SK-N-MC (cell line): ENCODE measurements at places on chromosomes 5 and 9.

DNA sequence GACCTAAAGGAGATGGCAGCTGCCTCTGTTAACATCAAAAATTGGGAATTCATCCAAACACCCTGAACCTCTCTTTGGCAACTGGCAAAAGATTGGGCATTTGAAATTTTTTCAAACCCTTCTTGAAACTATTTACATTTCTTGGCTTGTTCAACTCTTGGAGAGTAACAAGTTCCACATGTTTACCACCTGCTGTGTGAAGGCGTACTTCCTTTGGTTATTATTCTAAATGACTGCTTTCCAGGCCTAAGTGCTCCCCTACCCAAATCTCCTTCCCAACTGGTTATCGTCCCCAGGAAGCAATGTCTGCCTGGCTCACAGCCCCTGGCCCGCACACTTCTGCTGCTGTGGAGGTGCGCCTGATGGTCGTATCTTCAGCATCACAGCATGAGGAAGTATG lies 422.7 kb downstream of the DMAC1 start:
- DNase-seq: peak; percentile 89

GRCh38 chr9:23258569-23258968 lies 567.5 kb downstream of the ELAVL2 start:
- DNase-seq: no peak

GRCh38 chr5:76535577-76535976 lies 87.6 kb downstream of the F2RL2 start:
- no peak for DNase-seq

GRCh38 chr5:58085800-58086199 lies 374.1 kb downstream of the PLK2 start:
- DNase-seq: no peak

DNA sequence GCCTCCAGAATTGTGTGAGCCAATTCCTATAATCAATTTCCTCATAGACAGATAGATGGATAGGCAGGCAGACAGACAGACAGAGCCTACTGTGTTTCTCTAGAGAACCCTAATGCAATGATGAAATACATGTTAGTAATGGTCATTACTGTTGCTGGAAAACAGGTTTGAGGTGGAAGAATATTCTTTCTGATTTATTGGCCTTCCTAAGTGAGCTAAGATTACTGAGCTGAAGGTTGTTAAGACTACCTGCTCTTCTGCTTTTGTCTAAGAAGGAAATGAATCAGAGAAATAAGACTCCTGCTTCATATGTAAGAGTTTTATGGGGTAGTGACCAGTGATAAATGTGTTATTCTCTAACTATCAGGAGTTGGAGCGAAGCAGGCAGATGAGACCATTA lies 219.9 kb downstream of the ELAVL2 start:
- no peak for DNase-seq

GRCh38 chr5:150153957-150154617 lies 1.6 kb downstream of the PDGFRB start:
- DNase-seq: no peak

DNA sequence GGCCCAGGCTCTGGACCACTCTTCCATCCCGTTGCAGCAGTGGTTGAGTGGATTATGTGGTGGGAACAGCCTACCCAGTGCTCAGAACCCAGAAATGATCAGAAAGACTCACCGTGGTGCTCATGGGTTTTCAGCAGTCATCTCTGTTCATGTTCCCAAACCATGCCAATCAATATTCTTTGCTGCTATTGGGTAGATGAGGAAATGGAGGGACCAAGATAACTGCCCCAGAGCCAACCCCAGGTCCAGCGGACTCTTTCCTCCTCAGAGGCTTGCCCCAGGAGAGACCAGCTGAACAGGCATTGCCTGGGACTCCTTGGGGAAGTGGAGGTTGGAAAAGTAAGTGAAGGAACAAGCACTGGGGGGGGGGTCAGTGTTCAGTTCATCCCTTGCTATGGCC lies 38.1 kb downstream of the ALG2 start:
- no peak for DNase-seq

DNA sequence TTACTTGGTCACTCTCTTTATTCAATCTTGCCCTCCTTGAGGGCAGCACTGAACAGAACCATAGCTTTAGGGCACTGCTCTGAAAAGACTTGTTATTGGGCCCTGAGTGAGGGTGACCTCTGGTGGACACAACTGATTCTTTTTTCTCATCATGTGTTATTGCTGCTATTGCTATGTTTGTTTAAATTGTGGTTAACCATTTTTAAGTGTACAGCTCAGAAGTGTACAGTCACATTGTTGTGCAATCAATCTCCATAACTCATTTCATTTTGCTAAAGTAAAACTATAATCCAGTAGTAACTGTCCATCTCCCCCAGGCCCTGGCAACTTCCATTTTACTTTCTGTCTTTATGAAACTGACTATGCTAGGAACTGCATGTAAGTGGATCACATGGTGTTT lies 351.1 kb upstream of the RIOK2 start:
- no peak for DNase-seq

- DNase-seq: no peak
Observed at GRCh38 chr5:61563401-61563800, 231.3 kb downstream of the ZSWIM6 start.

DNA sequence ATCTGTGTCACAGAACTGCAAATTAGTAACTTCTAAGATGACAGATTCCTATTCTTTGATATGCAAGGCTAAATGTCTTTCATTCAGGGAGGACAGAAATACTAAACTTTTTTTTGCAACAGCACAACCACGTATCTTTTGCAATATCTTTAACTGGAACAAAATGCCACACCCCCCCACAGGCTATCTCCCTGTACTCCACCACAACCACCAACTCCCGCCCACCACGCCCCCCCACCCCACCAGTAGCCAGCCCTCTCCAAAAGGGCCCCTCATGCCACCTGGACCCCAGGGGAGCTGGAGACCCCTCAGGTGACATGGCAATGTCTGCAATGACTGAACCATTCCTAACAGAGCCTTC lies 131.8 kb downstream of the ROR2 start:
- DNase-seq: no peak

GRCh38 chr5:60630179-60630578 lies 69.8 kb downstream of the DEPDC1B start:
- DNase-seq: no peak

DNA sequence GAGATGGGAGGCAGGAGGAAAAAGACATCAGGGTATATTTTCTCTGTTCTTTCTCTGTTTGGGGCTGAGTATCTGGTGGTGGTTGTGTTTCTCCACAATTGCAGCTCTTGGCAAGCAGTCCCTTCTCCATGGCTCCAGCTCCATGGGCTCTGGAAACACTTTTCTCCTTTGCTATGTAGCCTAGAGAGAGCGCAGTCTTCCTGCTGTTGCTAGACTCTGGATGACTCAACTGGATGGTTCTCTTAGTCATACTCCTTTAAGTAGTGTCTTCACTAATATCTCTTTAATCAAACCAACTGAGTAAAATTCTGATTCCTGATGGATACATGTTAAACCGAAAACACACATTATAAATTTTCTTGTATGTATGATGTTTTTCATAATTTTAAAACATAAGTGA lies 3.3 kb upstream of the PLGRKT start:
- no peak for DNase-seq

GRCh38 chr9:133971121-133971951 lies 20.8 kb downstream of the VAV2 start:
- DNase-seq: no peak

DNA sequence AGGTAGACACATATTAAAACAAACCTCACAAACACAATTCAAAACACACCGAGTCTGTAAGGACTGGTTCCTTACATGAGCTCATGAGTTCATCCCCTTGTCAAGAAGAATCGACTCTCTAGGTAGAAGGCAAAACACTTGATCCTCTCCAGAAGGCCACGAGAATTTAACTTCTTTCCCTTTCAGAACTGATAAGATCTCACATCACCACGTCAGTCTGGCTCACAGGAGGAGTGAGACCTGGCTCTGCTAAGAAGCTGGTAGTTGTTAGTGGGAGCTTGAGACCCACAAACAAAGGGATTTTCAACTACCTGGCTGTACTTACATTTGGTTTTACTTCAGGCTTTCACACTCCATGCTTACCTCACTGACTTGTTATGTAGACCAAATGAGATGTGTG lies 459.2 kb downstream of the ARHGEF28 start:
- no peak for DNase-seq

- DNase-seq: no peak
Observed at GRCh38 chr5:44932922-44933585, 124.3 kb downstream of the MRPS30 start.

DNA sequence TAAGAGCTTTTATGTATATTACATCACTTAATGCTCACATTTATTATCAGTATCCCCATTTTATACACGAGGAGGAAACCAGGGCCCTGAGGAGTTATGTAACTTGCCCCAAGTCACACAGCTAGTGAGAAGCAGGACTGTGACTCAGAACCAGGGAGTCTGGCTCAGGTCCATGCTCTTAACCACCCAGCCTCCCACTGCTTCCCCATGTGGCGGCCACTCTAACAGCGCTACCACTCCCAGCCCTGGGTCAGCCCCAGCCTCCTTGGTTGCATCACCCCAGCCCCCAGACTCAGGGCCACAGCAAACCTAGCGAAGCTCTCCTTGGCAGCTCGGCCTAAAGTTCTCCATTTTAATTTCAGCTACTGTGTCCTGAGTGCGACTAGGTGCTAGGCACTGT lies 159.1 kb downstream of the PAX5 start:
- DNase-seq: no peak

- DNase-seq: no peak
Observed at GRCh38 chr5:180829726-180830125, 27.1 kb upstream of the MGAT1 start.

DNA sequence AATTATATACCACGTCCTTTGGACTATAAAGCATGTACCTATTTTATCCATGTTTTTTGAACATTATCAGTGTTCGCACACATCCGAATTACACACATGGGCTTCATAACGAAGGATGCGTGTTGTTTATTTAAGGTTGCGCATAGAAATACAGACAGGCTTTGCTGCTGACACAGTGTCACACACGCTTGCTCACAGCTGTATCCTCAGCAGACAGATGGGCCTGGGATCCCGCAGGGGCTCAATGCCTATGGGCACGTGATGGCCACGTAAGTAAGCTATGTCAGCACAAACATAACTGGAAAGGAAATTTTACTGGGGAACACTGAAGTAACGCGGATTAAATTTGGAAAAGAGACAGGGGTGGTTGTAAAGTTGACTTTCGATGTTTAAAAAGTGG lies 76.6 kb downstream of the OTULIN start:
- DNase-seq: no peak

DNA sequence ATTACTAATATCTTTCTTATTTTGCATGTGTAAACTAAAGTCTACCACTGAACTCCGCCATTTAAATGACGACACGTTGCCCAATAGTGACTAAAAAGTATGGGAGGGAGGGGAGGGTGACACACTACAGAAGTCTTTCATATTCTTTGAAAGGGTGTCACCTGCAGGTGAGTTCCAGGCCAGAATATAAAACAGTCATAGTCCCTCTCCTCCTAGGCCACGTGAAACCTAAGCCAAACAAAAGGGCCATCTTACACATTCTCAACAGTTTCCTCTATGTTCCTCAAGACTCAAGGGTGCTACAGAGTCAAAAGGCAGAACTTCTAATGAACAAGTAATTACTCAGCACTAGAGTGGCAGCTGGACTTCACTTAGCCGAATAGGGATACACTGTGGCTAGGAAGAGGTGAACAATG lies 6.4 kb downstream of the CEMIP2 start:
- DNase-seq: no peak

GRCh38 chr5:119681734-119682133 lies 52.4 kb downstream of the FAM170A start:
- DNase-seq: no peak

- no peak for DNase-seq
Observed at GRCh38 chr9:3894772-3895171, 369.0 kb upstream of the RFX3 start.

DNA sequence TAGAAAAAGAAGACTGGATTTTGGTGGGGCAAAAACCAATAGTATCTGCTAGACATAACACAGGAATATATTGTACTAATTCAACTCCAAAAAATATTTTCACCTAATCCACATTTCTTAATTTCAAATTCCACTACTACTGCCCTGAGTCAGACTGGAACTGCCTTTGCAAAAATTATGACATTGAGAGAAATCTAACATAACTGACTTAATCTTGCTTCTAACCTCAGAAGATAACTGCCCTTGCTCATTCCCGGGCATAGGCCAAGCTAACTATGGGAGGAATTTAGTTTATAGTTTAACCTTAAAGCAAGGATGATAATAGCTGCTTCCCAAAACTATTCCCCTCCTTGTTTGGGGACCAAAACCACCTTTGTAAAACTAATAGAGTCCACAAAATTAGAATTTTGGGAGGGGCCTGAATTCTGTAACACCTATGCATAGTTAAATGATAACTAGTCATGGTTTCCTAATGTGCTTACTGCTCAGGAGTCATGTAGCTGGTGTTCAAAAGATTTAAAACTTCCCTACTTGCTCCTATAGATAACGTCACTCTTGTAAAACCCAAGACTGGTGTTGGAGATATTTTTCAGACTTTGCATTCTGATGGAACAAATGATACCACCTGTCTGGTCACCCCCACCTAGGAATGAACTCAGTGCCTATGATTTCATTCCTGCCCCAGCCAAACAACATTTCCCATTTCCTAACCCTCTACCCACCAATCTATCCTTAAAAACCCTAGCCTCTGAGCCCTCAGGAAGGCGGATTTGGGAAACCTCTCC lies 14.1 kb upstream of the TXN start:
- DNase-seq: no peak

GRCh38 chr9:97985058-97985861 lies 2.1 kb downstream of the ANP32B start:
- DNase-seq: no peak

- DNase-seq: no peak
Observed at GRCh38 chr9:77421506-77422265, 226.4 kb downstream of the GNA14 start.

- no peak for DNase-seq
Observed at GRCh38 chr5:163373436-163374084, 63.8 kb upstream of the CCNG1 start.

DNA sequence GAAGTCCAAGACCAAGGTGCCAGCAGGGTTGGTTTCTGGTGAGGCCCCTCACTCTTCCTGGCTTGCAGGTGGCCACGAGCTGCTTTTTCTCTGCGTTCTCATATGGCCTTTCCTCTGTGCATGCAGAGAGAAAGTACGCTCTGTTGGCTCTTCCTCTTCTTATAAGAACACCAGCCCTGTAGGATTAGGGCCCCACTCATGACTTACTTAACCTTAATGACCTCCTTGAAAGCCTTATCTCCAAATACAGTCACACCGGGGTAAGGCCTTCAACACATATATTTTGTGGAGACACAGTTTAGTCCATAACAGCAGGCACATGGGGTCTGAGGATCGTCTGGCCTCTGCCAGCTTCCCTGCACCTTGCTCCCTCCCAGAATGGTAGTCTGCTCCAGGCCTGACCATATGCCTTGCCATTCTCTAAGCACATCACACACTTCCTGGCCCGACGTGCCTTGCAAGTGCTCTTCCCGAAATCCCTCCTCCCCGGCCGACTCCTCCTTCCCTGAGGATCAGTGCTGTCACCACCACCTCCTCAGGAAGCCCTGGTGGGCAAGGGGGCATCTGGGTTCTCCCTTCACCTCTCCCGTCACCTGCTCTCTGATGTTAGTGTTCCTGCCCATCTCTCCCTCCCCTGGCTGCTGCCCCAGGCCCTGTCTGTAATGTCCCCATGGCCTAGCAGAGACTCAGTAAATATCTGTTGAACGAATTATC lies 200.7 kb downstream of the AOPEP start:
- no peak for DNase-seq
